Foreskin keratinocyte (primary cell): ENCODE measurements at places on chromosomes 3 and 15.

GRCh38 chr3:13947912-13948311 is 68.0 kb upstream of the WNT7A start:
- DNase-seq, result no peak

DNA sequence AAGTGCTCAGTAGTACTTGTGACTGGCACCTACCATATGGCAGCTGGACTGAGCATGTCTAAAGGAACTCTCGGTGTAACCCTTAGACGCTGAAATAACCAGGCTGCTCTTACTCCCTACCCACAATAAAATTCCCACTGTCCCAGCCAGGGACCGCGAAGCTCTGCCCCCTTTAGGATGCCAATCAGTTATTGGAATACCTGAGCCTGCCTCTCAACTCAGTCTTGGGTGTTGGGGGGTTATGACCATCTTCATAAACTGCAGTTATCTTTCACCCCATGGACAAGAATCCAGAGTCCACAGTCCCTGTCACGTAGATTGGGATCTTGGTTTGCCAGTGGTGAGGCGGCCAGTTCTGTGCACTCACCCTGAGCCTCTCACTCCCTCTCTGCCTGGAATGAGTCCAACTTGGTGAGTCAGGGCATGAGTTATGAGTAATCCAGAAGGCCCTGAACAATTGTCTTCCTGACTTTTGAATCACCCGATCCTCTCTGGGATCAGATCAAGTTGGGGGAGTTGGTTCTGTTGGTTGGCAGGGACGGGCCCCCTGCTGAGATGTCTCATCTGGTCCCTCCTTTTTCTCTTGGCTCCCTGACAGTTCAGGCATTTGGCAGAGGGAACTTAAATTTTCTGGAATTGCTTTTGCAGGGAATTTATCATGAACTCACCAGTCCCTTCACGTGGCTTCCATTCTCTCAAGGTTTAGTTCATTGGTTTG is 120.1 kb upstream of the UBE2E1 start:
- peak; percentile 99 for DNase-seq

GRCh38 chr3:87196879-87197278 is 30.2 kb upstream of the CHMP2B start:
- peak; percentile 57 for DNase-seq

- peak; percentile 38 for DNase-seq
Measured at GRCh38 chr15:71011503-71012155, 103.6 kb upstream of the THSD4 start.

GRCh38 chr3:12193485-12194165 is 34.9 kb upstream of the TIMP4 start:
- DNase-seq, result peak; percentile 97

- DNase-seq, result peak; percentile 22
Measured at GRCh38 chr15:69766156-69766555, 313.5 kb downstream of the RPLP1 start.

- no peak for DNase-seq
Measured at GRCh38 chr15:99137111-99137546, 32.2 kb downstream of the SYNM start.

GRCh38 chr3:192336286-192336685 is 391.1 kb downstream of the FGF12 start:
- no peak for DNase-seq

DNA sequence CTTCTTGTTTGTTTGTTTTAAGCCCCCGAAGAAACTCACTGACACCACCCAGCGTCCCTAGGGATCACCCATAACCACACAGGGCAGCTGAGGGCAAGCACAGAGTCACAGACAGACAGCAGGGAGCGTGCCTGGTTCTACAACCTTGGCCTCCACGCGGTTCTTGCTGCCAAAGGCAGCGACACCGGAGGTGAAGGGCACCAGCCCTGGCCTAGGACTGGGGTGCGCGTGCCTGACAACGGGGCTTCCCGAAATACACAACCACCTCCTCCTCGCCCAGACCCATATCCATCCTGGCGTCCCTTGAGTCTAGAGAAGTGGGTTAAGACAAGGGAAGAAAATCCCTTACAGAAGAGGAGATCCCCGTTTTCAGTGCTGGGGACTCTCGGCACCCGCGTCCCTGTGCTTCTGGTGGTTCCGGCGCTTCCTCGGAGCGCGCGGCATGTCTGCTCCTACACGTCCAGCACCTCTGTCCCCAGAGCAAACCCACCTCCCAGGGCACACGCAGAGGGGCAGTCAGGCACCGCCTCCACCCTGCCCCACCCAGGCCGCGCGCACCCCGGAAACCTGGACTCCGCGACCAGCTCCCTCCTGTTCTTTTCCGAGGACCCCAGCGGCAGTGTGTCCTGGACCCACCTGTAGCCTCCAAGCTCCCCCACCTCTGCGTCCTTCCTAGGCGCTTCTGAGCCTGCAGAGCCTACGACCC is 911 bp downstream of the RFTN1 start:
- peak; percentile 19 for DNase-seq

- DNase-seq, result no peak
Measured at GRCh38 chr3:46085421-46086082, 58.3 kb upstream of the XCR1 start.

GRCh38 chr3:81735334-81735733 is 26.1 kb downstream of the GBE1 start:
- DNase-seq, result no peak

DNA sequence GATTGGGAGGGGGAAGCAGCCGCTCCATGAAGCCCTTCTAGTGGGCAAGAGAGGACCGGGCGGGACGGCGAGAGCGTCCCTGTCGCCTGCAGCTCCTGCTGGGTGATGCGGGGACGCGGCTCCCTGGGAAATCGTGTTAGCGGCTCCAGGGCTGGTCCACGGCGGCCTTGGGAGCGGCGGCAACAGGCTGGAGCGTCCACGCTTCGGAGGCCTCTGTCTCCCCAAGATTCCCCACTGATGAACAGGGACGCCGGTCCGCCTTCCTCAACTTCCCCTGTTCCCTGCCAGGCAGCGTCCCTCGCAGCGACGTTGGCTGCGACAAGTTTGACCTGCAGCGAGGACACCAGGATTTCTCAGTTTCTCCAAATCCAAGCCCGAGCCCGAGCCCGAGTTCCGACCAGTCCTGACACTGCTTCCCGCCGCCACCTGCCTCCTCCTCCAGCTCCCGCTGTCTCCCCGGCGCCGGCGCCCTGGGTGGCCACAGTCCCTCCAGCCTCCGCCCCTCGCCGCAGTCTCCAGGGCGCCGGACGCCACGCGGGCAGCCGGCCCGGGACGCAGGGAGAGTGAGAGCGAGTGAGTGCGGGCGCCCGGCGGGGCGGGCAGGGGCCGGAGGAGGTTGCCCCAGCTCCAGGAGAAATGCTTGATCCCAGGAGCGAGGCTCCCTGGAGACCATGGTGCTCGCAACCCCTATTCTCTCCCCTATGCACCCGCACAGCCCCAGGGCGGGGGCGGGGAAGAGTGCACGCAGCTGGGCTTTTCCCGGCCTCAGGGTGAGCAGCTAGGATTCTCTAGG is 78.1 kb upstream of the RNF7 start:
- no peak for DNase-seq

DNA sequence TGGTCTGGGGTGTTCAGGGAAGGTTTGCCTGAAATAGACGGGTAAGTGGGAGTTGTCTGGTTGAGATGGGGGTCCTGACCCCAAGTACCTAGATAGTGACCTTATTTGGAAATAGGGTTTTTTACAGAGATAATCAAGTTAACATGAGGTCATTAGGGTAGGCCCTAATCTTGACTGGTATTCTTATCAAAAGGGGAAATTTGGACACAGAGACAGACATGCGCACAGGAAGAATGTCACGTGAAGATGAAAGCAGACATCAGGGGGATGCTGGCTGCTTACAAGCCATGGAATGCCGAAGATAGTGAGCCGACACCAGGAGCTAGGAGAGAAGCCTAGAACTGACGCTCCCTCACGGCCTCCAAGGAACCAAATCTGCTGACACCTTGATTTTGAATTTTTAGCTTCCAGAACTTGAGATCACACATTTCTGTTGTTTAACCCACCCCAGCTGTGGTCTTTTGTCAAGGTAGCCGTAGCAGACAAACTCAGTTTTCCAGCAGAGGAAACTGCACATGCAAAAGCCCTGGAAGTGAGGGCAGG is 17.1 kb downstream of the BHLHE40 start:
- DNase-seq, result no peak

DNA sequence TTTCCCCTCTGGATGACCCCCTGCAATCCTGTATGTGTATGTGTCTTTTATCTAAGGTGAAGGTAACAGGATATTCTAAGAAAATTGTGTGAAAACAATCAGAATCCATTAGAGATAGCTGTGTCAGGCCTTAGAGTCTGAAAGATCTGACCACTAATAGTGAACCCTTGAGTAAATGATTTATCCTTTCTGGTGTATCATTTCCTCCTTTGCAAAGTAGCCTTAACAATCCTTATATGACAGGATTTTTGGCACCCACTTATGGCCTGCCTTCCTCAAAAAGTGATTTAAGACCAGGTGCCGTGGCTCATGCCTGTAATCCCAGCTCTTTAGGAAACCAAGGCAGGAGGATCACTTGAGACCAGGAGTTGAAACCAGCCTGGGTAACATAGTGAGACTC is 110.2 kb downstream of the RBPMS2 start:
- DNase-seq, result no peak

- DNase-seq, result peak; percentile 42
Measured at GRCh38 chr3:136819392-136819730, 435 bp downstream of the SLC35G2 start.

DNA sequence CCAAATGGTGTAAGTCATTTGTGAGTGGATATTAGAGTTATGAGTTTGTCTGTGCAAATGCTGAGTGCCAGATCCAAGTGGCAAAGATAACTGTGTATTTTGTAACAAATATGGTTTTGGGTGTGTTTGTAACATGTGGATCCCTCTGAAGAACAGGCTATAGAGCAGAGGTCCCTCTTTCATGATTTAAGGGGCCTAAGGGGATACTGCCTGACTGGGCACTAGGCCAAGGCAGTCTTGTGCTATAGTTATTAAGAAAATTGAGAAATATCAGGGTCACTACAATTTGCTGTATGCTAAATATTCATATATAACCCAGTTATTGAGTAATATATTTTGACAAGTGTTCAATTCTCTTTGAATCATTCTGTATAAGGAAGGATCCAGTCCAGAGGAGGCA is 555.6 kb upstream of the RGMA start:
- DNase-seq, result no peak

DNA sequence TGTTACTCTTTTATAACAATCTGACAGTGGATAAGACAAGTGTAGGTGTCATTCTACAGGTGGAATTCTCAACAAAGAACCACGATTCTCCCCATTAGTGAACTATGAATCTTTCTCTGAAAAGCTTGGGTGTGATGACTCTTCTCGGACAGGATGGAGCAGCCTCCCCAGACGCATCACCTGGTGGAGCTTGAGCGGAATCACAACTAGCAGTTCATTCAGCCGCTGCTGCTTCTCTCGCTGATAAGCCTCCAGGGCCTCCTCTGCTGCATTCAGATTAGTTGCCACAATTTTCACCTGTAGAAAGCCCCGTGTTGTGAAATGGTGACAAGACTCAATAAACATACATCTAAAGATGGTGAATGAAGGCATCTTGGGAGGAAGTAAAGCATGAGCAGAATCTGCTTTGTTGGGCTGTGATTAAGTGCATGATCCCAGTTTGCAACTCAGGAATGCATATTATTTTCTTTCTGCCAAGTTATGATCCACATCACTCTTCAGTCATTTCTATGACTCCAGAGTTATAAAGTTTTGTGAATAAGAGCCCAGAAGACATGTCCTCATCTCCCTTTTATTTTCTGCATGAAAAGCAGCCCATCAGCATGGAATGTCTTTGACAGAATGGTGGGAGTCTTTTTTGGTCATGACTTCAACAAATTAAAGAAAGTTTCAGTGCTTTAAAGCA is 93.6 kb downstream of the BOC start:
- no peak for DNase-seq

GRCh38 chr3:60424942-60425341 is 826.3 kb downstream of the FHIT start:
- DNase-seq, result no peak

DNA sequence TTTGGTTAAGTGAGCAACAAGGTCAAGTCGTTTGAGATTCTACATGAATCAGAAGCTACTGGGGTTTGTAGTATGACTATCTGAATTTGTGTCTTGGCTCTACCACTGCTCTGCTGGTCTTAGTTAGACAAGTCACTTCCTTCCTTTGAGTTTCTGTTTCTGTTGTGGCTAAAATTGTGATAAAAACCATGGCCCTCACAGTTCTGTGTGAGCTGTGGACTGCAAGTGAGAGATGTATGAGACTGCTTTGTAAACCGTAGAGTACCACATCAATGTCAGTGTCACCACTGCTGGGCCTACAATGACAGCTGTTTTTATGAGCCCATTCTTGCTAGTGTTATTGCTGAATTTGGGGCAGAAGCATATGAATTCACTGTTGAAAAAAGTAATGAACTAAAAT is 32.7 kb downstream of the RARB start:
- DNase-seq, result no peak

DNA sequence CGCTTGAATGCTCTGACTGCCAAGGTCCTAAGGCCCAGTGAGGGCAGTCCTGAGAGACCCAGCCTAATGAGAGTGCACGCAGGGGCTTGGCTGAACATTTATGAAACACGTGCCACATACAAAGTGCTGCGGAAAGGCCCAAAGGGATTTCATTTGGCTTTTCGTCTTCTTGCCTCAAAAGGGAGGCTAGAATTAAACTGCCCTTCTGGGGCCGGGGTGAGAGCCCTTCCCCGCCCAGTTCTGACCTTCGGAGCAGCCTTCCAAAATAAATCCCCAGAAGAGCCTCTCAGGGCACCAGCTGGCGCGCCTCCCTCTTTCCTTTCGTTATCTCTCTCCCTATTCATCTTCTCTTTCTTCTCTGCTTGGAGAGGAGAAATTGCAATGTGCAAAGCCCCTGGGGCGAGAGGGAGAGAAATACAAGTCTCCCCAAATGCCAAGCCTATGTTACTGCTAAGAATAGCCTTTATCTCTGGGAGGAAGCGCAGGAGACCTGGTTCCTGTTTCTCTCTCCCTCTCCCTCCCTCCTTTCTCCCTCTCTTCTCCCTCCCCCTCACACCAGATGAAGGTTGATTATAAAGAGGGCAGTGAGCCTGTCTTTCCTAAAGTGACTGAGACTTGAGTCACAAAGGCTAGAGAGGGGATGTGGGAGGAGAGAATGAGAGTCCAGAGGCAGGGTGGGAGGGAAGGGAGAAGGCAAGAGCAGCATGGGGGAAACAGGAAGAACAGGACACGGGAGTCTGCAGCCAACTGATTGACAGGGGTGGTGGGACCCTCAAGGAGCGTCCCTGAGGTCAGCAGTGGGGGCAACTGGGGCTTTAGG is 36.7 kb upstream of the NDUFB4 start:
- DNase-seq, result peak; percentile 76

GRCh38 chr15:65981837-65982626 is 112.7 kb downstream of the RAB11A start:
- no peak for DNase-seq

- DNase-seq, result peak; percentile 29
Measured at GRCh38 chr15:60396100-60396499, 1.7 kb downstream of the ANXA2 start.

DNA sequence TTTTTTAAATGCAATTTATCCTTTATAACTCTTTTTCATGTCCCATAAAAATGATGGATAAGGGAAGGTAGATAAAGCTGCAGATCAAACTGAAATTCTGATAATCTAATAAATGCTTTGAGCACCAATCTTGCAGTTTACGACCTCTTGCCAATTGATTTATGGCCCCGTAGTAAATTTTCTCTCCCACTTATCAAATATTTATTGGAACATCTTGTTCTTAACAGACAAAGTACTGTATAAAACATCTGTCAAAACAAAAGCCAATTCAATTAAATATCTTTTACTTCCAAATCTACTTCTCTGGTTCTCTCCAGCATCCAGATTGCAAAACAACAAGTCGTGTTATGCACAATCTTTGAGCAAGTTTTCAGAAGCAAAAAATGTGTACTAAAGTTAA is 34.6 kb downstream of the POLR2M start:
- no peak for DNase-seq
